Immature natural killer cell (primary cell): ENCODE measurements at places on chromosomes 13 and 19. TPM values are rescaled to one million over a fixed set of nuclear protein-coding genes. Genes with fewer than 3 reads are reported as not detected.
A peak's percentile ranks its signal among the peaks of the same experiment; 100 is the strongest.

DNA sequence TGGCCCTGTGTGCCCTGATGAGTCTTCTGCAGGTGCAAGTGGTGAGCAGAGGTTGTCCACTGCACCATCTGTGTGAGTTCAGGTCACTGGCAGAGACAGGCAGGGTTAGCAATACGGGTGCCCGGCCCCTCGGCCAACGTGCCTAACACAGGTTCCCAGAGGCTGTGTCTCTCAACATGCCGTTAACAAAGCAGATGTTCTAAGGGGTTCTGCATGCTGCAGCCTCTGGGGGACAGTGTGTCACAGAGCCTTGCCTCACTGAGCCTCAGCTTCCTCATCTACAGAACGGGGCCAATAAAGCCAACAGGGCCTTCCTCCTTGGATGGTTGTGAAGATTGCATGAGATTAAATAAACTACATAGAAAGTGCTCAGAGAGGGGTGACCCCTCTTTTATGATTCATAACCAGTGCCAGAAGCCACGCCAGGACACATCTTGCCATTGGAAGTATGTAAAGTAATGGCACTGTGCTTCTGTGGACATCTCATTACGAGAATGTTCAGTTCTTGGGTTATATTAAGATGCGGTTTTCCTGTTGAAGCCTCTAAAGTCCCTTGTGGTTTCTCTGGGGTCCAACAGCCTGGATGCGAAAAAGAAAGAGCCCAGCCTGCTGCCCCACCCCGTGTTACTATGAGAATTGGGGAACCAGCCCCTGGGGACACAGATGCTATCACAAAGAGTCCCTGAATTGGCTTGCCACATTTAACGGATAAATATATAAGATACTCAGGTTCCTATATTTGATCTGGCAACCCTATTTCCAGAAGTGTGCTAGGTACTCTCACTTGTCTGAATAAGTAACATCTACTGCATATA lies 11.2 kb upstream of the ARHGEF18 start:
- peak; percentile 60 for DNase-seq

DNA sequence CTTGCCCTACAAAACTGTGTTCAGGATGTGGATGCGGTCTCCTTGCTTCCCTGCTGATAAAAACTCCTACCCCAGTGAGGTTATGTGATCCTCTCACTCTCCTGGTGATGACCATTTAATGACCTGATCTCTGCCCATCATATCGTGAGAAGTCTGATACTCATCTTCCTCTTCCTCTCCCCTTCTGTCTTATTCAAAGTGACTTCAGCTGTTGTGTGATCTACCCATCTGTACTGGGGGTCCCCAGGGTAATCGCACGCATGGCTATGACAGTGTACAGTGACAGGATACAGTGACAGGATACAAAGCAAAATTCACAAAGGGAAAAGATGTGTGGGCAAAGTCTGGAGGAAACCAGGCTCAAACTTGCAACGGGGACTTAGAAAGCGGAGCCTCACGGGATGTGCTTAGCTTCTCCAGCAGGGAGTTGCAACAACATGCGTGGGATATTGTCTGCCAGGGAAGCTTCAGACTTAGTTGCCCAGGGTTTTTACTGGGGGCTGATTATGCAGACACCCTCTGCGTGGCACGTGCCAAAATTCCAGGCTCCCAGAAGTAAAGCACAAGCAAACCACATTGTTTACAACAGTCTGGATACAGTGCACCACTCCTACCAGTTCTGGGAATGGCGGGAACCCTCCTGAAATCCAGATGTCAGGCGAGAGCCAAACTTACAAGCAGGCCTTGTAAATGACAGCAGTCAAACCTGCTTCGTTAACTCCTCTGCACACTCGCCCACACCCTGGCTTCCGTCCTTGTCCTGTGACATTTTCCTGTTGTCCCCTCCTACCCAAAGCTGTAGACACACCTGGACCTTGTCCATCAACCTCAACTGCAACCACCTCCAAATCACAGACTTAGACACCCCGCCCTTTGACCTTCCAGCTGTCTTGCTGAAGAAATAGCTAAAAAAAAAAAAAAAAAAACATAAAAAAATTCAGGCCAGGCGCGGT lies 18.0 kb upstream of the GARRE1 start:
- no peak for DNase-seq

GRCh38 chr19:19602136-19602712 lies 16.3 kb downstream of the PBX4 start:
- DNase-seq: no peak

- DNase-seq: no peak
Observed at GRCh38 chr13:33194820-33195692, 90.5 kb downstream of the STARD13 start.

GRCh38 chr13:111521030-111521429 lies 200.6 kb downstream of the TEX29 start:
- no peak for DNase-seq

DNA sequence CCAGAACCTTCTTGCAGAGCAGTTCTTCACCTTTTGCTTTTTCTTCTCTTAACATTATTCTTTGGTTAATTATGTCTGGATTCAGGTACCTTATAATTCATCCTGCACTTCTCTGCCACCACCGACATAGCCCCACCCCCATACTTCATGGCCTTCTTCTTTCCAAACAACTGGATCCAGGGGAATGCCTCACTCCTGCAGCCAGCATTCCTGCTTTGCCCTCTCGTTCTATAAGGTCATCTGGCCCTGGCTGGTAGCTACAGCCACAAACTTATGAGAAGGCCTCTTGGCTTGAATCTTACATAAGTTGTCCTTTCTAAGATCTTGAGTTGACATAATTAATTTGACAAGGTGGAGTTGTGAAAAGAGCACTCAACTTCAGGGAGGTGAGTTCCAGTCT lies 84.1 kb upstream of the FRY start:
- DNase-seq: no peak

GRCh38 chr13:99614465-99614885 lies 113.2 kb downstream of the TM9SF2 start:
- peak; percentile 31 for DNase-seq

GRCh38 chr13:64397701-64398100 lies 2832.4 kb downstream of the PCDH9 start:
- DNase-seq: no peak

DNA sequence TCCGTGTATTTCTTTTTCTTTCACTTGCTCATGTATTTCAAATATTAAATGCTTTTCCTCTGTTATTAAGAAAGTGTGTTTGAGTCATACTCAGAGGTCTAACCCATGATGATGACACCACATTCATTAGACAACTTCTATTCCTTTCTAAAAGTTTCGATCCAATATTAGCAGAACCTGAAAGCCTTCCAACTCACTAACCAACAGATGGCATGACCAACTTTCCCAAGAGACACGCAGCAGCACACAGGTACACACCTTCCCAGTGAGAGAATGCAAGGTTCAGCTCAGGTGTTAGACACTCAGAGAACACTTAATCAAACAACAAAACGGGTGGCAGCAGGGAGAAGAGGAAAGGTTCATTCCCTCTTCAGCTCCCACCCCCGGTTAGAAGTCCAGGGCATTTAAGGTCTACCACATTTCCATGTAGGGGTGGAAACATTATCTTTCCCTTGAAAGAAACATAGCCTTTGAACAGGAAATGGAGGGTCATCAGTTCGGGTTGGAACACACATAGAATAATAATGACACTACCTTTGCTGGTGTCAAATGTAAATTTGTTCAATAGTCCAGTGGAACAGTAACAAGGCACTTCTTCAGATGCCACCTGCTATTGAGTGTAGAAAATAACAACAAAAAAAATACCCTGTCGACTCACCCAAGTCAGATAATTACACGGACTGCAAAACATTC lies 404.2 kb downstream of the COG6 start:
- DNase-seq: no peak

DNA sequence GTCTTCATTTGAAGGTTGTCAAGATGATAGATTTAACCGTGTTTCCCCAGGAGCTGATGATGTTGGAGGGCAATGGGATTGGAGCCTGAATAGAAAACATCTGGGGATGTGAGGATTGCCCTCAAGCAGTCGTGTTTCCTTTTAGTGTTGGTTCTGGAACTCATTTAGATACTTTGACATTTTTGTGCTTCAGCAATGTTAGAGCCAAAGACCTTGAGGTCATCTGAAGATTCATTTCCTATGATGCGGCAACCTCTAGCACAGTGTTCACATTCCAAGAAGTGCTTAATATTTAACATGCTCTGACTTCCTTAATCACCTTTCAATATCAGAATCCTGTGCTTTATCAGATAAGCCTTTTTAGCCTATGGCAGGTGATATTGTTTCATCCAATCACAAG lies 82.7 kb downstream of the SLC10A2 start:
- DNase-seq: no peak

- DNase-seq: no peak
Observed at GRCh38 chr13:36883824-36884223, 36.2 kb downstream of the SMAD9 start.

DNA sequence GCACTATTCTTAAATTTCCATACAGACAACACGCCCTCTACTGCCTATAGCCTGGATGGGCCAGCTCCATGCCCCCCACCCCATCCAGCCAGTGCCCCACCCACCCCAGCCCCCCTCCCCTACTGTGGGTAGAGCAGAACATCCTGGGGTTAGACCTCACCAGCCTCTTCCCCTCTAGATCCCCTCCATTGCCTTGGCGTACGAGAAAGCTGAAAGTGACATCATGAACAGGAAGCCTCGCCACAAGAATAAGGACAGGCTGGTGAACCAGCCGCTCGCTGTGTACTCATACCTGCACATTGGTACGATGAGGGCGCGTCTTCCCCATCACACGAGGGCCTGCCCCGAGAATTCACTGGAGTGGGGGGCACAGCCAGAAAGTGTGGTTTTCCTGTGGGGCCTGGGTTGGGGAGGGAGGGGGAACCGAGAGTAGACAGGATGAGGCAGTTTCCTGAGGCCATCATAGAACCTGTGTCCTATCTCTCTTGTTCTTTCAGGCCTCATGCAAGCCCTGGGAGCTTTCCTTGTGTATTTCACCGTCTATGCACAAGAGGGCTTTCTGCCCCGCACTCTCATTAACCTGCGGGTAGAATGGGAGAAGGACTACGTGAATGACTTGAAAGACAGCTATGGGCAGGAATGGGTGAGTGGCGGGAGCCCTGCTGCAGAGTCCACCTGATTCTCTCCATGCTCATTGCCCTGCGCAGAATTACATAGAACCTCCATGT lies 29.1 kb downstream of the ATP12A start:
- DNase-seq: peak; percentile 57

DNA sequence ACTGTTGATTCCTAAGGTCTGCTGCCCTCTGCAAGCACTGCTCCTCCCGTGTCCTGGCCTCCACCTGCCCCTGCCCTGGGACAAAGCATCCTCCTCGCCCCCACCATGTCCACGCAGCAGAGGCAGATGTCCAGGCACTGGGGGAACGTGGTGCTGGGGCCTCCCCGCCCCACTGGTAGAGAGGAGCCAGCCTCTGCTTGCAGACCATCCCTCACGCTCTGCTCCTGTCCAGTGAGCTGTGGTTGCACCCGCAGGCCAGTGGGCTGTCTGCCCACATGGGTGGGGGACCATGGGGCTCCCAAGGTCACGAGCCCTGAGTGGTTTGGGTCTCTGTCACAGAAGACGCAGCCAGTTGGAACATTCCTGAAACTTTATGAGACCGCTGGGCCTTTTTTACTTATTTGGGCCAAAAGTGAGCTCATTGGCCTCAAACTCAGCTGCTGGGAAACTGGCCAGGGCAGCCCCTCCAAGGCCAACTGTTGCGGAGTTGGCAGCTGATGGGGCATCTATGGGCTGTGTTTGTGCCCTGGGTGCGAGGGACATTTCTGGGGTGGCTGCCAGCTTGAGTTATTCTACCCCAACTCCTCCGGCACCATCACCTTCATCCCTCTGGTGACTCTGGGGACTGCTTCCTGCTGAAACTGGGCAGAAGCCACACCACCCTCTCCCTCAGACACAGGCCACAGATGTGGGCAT lies 64.8 kb upstream of the F7 start:
- no peak for DNase-seq

DNA sequence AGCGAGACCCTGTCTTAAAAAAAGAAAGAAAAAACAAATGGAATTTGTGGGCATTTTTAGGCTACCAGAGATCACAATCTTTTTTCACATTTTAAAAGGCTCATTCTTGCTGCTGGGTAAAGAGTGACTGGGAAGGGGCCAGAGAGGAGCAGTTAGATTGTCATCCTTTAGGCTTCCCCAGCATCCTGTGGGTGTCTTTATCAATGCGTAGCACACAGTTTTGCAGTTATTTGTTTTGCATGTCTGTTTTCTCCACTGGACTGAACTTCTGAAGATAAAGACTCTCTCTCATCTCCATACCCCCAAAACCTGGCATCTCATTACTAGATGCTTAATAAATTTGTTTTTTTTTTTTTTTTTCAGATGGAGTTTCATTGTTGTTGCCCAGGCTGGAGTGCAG lies 2.1 kb upstream of the UTP14C start:
- DNase-seq: no peak

DNA sequence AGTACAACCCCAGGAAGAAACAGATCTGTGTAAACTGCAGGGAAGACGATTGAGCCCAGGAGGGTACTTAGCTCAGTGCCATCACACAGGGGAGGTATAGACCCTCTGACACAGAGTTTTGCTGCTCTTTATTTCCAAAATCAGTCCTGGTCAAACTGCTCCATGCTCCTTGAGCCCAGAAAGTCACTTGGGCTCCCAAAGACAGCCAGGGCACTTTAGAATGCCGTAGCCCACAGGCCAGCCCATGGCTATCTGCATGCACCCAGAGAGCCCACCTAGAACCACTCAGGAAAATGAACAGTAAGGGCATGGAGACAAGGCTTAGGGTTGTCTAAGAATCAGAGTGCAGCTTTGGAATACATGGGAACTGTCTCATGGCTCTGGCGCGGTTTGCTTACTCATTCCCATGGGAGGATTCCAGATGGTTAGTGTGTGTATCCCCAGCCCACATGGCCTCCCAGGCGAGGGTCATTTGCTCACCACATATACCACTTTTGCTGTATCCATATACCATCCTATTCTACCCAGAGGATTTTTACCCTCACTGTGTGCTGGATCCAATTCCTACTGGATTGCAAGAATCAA lies 14.7 kb upstream of the PDCD5 start:
- DNase-seq: no peak

DNA sequence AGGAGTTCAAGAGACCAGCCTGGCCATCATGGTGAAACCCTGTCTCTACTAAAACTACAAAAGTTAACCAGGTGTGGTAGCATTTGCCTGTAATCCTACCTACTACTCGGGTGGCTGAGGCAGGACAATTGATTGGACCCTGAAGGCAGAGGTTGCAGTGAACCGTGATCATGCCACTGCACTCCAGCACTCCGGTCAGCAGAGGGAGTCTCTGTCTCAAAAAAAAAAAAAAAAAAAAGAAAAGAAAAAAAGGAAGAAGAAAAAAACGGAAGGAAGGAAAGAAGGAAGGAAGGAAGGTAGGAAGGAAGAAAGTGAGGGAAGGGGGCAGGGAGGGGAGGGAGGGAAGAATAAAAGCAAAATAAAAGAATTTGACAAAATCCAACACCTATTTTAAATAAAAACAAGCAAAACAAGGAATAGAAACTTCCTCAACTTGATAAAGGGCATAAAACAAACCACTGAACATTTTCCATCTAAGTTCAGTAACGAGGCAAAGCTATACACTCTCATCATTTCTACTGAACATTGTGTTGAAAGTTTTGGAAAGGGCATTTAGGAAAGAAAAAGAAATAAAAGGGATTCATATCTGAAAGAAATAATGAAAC lies 411.6 kb upstream of the SLITRK5 start:
- DNase-seq: no peak

GRCh38 chr19:10290876-10291553 lies 1.3 kb downstream of the ICAM5 start:
- DNase-seq: peak; percentile 55

GRCh38 chr13:44826591-44827350 lies 162.5 kb downstream of the NUFIP1 start:
- DNase-seq: no peak

The SLC10A2 gene
- polyA plus RNA-seq: not detected

The ZNF135 gene
- polyA plus RNA-seq: 4.1 TPM

The PLIN3 gene
- 41.9 TPM for polyA plus RNA-seq

The C19orf38 gene
- 3.3 TPM for polyA plus RNA-seq

The FGF9 gene
- polyA plus RNA-seq: 0.40 TPM

The FGF21 gene
- not detected for polyA plus RNA-seq

The NXNL1 gene
- not detected for polyA plus RNA-seq
